ENCODE measurements at places on chromosomes 12 and 14.

GRCh38 chr12:124756760-124757159, 106.9 kb downstream of the SCARB1 start:
- no peak for DNase-seq

DNA sequence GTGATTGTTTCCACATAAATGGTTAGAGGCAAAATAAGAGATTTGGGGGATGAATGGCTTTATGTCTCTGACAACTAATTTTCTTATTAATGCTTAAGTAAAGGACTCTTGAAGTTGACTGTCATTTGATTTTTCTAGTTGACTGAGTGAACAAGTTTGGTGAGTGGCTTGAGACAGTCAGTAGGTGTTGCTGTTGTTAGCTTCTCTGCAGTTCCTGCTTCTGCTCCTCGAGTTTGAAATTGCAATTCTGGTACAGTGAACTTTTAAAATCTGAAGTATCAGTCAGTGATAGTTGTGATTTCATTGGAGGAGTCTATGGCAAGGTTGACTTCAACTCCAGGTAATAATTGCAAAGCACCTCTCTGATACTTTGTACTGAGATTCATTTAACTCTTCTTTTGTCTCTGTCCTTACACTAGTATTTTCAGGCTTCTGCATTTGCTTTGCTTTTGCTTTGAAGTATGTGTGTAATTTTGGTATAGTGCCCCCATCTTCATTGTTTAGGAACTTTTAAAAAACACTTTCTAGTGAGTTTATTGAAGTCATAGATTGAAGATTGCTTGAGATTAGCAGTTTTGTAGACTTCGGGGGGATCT, 415.5 kb downstream of the PCNX1 start:
- DNase-seq, result no peak

- DNase-seq, result no peak
Measured at GRCh38 chr12:121525411-121525810, 55.4 kb downstream of the KDM2B start.

DNA sequence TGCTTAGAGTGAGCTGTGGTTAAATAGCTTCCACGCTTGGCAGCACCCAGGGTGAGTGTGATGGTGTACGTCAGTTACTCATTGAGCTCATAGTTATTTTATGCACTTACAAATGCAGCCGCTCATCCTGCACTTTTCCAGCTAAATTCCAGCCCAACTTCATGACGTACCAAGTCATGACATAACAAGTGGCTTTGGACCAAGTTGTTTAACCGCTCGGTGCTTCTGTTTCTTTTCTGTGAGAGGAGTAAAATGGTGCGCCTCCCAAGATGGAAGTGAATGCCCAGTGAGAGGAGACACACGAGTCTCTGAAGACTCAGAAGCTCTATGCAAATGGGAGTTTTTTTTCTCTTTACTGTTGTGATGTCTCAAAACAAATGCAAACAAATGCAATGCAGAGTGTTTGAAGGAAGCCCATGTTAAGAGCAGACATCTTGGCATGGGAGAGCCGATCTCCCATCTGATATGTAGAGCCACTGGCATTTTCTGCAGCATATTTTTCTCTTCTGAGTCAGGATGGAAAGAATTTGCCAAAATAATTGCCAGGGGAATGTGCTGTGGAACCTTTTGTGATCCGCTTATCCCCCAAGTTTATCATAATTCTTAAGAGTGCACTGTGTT, 72.2 kb downstream of the FBXW8 start:
- no peak for DNase-seq

GRCh38 chr12:116916122-116916521, 5.4 kb downstream of the FBXW8 start:
- DNase-seq, result no peak

DNA sequence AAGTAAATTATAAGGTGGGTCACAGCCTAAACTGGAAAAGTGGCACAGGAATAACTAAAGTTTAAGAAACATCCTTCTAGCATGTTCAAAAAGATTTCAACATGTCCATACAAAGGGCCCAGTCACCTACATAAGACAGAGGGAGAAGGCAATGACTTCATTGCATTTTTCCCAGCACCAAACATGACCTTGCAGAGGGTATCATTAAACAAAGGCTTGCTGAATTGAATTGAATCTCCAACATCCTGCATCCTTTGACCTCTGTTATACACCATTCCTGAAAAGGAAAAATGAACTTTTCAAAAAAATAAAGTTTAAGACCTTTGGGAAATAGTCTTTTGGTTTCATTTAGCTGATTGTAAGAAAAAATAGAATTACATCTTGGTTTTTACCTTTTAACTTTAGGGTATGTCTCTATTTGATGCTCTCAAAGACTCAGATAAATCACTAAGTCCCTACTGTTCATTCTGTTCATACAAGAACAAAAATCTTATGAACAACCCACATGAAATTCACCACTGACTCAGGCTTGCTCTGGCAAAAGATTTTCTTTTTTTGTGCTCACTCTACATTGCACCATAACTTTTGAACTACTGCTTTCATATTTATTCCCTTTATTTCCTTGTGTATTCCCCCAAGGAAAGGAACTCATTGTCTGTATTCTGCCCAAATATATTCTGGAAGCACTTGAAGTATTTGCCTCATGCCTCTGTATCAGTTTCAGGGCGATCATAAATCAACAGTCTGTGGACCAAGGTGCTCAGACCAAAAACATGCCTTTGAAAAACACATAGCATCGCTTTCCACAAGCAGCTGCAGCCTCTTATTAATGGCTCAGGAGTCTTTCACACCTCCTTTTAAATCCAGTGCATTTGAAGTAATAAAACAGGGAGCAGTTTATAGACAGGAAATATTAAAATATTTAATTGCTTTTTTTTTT, 121.7 kb downstream of the DUSP6 start:
- DNase-seq, result no peak

DNA sequence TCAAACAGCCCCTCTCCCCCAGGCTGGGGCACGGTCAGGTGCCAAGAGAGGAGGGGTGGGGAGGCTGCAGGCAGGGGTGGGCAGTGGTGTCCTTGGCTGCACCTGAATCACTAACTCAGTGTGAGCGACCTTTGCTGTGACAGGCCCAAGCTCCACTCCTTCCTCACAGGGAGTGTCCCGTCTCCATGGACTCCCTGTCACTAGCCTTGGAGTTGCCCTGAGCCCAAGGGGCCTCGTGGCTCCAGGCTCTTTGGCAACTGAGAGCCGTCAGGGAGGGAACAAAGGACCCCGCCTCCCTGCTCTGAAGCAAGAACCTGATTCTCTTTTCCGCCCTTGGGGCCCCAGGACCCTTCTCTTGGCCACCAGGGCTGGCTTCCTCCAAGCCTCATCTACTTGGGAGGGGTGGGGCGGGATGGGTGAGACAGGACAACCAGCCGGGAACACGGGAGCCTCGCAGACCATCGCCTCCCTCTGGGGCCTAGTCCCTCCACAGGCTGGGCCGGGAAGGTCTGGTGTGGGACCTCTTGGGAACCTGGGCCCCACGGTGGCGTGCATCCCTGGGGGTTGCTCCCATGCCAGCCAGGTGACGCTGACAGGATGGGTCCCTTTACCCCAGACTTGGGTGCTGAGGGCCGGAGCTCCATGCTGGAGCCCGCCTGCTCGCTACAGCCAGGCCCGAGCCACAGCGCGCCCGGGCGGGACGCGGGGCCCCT, 935 bp upstream of the ADSS1 start:
- DNase-seq, result no peak

DNA sequence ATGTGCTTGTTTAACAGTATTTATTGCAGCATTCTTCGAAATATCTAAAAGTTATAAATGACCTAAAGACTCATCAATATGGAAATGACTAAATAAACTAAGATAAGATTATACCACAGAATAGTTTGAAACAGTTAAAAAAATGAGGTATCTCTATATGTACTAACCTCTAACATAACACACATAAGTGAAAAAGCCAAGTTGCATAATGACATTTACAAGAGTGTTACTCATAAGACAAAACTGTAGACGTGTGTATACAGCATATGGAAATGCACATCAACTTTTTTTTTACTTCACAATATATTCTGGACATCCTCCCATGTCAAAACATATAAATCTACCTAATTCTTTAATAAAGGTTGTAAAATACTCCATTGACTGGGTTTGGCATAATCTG, 22.8 kb downstream of the CPM start:
- DNase-seq, result no peak

- no peak for DNase-seq
Measured at GRCh38 chr14:66133666-66134065, 352.5 kb upstream of the CCDC196 start.

- no peak for DNase-seq
Measured at GRCh38 chr12:114444422-114445279, 38.7 kb upstream of the TBX5 start.

DNA sequence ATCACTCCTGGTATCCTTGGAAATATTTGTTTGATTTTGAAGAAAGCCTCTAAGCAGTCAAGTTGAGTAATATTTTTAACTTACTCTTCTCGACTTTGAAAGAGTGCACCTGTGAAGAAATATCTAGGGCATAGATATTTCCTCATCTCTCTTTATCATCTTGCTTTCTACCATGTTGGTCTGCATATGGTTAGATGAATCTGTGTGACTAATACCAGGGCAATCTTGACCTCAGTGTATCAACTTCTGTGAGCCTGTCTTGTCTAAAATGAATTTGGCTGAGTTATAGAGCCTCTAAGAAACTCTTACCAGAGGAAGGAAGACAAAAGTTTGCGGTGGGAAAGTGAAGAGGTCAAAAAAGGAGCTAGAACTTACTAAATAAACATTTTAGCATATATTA, 68.4 kb downstream of the SYT1 start:
- no peak for DNase-seq

DNA sequence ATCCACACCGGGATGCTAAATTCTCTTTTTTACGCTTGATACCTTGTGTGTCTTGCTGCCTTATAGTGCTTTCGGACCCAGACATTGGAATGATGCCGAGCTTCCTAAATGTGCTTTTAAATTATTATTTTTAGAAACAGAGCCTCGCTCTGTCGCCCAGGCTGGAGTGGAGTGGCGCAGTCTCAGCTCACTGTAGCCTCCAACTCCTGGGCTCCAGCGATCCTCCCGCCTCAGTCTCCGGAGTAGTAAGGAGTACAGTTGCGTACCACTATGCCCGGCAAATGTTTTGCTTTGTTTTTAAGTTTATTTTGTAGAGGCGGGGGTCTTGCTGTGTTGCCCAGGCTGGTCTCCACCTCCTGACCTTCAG, 489 bp upstream of the EML5 start:
- no peak for DNase-seq

GRCh38 chr12:14427929-14428328, 62.4 kb downstream of the ATF7IP start:
- DNase-seq, result no peak

DNA sequence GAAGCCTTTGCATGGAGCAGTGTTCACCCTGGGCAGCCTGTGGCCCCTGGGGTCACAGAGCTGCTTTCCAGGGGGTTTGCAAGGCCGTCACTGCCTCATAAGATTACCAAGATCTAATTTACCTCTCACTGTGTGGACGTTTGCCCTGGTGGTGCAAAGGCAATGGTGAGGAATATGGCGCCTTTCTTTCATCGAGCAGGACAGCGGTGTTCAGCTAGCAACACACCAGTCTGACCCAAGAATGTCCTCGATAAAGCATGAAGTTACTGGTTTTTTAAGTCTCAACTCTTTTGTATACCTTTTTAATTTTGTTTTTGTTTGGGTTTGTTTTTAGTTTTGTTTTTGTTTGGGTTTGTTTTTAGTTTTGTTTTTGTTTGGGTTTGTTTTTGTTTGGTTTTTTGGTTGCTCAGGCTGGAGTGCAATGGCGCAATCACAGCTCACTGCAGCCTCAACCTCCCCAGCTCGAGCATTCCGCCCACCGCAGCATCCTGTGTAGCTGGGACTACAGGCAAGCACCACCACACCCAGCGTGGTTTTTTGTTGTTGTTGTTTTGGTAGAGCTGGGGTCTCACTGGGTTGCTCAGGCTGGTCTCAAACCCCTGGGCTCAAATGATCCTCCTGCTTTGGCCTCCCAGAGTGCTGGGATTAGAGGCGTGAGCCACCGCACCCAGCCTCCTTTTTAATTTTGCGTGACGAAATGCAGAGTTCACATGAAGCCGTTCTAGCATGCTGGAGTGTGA, 57.9 kb downstream of the PPP2R5C start:
- no peak for DNase-seq

GRCh38 chr14:99891266-99891665, 98.1 kb downstream of the EML1 start:
- DNase-seq, result no peak
